ENCODE measurements at places on chromosomes 16 and 17.
A peak's percentile ranks its signal among the peaks of the same experiment; 100 is the strongest.

- DNase-seq: no peak
Observed at GRCh38 chr16:70276392-70276791, 12.9 kb downstream of the AARS1 start.

- no peak for DNase-seq
Observed at GRCh38 chr16:7014756-7015155, 317.9 kb upstream of the RBFOX1 start.

- DNase-seq: no peak
Observed at GRCh38 chr17:39969375-39969774, 6.6 kb downstream of the GSDMA start.

- peak; percentile 59 for DNase-seq
Observed at GRCh38 chr16:71407731-71408130, 34.1 kb downstream of the TLE7 start.

GRCh38 chr16:8960788-8961109, 3.0 kb downstream of the USP7 start:
- DNase-seq: no peak

DNA sequence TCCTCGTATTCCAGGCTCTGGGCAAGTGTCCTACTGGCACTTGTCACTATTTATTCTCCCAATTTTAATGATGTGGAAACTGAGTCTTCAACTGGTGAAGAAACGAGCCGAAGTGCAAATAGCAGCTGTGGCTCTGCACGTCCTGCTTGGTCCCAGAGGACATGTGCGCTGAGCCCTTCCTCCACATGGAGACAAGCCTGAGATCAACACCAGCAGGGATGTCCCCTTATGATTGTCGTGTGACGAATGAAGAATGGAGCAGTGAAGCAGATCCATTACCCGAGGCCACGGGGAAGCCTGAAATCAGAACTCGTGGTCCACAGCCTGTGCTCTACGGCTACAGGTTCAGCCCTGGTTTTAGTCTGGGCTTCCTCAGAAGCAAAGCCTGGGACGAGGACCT, 61.0 kb downstream of the FOXL1 start:
- DNase-seq: no peak

- no peak for DNase-seq
Observed at GRCh38 chr16:12133729-12134128, 157.2 kb downstream of the SNX29 start.

DNA sequence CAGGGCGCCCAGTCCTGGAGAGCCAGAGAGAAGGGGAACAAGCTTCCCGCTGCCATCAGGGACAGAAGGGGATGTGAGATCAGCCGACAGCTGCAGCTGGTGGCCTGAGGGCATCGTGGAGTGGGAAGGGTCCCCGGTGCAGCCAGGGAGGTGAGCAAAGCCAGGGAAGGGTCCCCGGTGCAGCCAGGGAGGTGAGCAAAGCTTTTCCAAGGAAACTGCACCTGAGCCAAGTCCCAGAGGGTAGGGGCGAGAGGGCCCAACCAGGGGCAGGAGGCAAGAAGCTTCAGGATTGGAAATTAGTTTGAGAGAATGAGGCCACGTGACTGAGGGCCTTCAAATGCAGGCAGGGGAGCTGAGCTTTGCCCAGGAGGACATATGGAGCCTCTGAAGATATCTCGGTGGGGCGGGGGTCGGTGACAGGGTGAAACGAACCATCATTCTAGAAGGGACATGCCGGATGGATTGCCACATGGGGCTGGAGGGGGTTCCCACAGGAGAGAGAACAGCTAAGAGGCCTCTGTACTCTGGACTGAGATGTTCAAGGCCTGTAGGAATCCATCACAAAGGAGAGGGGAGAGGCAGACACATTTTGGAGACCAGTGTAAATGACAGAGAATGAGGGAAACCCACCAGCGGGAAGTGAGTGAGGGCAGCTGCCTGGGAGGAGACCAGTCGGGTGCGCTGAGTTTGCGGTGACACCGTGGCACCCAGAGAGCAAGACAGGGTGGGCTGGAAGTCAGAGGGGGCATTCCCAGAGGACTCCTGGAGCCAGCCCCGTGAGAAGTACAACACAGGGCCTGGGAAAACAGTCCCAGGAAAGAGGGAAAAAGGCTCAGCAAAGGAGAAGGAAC, 31.4 kb upstream of the RPH3AL start:
- DNase-seq: no peak

- DNase-seq: no peak
Observed at GRCh38 chr16:53779186-53779585, 75.2 kb downstream of the FTO start.
